ENCODE measurements at places on chromosomes 1 and 21.
A peak's percentile ranks its signal among the peaks of the same experiment; 100 is the strongest.

DNA sequence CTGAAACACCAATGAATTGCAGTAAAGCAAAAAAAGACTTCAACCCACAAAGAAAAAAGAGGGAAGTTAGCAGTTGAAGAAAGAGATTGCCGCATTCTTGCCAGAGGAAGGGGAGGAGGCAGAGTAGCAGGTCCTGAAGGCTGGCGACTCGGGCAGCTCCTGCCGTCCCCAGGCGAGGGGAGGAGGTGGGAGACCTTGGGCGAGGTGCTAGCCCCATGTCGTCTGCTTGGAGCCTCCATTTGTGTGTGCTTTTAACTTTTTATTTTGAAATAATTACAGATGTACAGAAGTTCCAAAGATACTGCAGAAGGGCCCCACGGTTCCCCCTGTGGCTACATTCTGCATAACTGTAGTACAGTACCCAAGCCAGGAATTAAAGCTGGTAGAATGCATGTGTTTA, 6.7 kb downstream of the TRPM2 start:
- no peak for DNase-seq

- DNase-seq = no peak
Observed at GRCh38 chr1:88888750-88889149, 2.6 kb downstream of the GTF2B start.

DNA sequence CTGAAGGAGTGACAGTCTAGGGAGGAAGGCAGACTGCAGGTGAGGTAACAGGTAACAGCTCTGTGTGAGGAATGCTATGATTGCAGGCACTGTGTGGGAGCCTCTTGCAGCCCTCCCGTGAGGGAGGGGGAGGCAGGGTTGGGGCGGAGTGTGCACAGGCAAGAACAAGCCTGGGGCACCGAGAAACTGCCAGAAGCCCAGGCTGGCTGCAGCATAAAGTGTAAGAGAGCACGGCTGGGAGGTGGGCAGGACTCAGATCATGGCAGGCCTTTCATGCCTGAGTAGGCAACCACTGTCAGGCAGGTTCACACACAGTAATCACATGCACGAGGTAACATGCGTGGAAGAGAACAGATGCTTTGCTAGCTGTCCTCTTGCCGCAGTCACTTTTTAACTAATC, 11.3 kb upstream of the RHEX start:
- no peak for DNase-seq

DNA sequence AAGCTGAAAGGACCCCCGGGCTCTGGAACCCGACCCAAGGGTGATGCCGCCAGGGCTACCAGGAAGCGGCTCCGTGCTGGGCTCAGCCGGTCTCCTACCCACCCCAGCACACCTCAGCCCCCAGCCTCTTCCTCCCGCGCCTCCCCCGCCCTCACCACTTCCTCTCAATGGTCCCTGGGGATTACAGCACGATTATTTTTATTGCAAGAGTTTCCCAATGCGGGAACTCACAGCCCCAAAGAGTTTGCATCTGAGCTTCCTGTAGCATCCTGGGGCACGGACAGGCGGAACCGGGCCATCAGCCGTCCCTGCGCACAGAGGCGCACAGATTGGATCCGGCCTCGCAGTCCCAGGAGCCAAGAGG, 8.7 kb upstream of the SLX9 start:
- no peak for DNase-seq

GRCh38 chr1:89624314-89624713, 8.6 kb upstream of the LRRC8C start:
- DNase-seq = no peak

DNA sequence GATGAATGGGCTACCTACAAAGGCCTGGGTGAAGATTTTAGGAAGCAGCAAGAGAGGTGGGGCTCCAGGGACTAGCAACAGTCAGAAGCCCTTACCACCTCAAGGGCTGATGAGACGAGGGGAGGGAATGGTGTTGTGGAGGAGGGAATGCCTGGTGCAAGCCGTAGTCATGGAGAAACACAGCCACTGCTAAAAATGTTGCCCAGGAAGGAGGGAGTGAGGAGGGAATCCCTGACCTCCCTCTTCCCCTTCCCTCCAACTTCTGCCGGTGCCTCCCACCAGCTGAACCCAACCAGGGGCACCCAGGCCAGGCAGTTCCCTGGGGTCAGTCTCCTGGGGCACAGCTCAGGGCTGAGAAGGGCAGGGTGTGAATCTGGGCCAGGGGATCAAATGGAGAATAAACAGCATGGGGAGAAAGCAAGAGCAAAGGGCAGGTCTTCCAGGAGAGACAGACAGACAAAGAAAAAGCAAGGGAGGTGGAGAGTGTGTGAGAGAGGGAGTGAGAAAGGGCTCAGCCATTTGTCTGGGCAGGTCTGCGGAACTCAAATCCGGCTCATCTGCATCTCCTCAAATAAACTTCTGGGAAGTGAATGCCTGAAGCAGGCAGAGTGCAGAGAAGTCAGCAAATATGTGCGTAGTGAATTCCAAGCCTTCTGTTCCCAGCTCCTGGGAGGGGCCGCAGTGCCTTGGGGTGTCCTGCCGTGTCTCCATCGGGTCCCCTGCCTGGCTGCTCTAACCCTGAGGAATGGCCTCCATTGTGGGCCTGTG, 27.1 kb upstream of the POU3F1 start:
- DNase-seq = no peak

DNA sequence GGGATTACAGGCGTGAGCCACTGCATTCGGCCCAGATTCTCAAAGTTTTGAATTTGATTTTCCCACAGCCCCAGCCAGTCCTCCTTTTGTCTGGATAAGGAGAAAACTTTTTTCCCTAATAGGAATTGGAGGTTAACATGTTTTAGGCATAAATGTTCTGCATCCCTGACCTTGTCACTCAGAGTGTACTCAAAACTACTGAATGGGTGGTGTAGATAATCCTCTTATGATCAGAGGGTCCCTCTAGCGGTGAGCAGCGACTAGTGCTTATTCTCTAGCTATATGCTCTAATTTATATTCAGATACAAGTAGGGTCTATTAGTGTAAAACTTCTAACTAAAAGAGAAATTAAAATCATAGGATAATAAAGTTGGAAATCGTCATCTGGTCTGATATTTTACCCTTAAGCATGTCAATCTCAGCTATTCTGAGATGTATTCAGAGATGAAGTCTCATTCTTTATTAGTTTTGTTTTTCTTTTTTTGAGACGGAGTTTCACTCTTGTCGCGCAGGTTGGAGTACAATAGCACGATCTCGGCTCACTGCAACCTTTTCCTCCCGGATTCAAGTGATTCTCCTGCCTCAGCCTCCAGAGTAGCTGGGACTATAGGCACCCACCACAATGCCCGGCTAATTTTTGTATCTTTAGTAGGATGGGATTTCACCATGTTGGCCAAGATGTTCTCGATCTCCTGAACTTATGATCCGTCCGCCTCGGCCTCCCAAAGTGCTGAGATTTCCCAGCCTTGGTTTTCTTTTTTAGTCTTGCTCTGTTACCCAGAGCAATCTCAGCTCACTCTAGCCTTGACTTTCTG, 2.7 kb upstream of the PSMD4 start:
- peak; percentile 22 for DNase-seq

GRCh38 chr1:2053217-2053616, 3.0 kb downstream of the PRKCZ start:
- DNase-seq = no peak

DNA sequence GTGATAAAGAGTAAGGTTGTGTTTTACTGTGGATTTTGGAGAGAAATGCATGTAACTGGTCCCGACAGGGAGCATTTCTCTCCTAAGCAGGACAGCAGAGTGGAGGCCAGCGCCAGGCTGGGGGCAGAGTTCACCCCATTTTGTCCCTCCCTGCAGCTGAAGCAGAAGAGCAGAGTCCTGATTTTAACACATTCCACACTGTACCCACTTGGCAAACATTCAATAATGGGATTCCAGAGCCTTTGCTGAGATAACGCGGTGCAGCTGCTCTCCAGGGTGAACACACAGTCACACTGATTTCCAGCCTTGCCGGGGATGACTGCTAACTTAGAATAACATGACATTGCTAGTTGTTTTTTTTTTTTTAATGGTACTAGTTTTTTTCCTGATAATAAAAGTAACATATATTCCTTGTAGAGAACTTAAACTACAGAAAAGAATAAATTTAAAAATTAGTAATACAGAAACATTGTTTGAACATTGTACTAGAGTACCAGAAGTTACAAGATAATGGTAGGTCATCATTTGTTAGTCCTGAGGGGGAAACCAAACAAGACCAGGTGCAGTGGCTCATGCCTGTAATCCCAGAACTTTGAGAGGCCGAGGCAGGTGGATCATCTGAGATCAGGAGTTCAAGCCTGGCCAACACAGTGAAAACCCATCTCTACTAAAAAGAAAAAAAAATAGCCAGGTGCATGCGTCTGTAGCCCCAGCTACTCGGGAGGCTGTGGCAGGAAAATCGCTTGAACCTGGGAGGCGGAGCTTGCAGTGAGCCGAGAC, 77.2 kb downstream of the SCCPDH start:
- no peak for DNase-seq

DNA sequence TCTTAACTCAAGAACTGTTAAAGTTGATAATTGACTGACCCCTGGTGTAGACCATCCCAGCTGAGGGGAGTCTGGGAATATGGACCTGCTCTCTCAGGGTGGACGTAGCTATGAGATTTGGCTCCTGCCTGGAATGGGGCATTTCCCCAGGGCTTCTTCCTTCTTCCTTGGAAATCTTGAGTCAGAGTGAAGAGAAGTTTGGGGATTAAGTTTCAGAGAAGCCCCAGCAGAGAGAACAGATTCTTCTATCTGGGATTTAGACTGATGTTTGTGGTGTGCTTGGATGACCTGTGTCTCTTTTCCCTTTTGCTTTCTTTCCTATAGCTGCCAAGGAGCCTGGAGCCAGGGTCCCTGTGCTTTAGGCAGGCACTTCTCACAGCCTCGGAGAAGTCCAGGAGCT, 13.2 kb downstream of the AKR1A1 start:
- DNase-seq = no peak

- no peak for DNase-seq
Observed at GRCh38 chr1:117572546-117572945, 33.3 kb upstream of the TENT5C start.

DNA sequence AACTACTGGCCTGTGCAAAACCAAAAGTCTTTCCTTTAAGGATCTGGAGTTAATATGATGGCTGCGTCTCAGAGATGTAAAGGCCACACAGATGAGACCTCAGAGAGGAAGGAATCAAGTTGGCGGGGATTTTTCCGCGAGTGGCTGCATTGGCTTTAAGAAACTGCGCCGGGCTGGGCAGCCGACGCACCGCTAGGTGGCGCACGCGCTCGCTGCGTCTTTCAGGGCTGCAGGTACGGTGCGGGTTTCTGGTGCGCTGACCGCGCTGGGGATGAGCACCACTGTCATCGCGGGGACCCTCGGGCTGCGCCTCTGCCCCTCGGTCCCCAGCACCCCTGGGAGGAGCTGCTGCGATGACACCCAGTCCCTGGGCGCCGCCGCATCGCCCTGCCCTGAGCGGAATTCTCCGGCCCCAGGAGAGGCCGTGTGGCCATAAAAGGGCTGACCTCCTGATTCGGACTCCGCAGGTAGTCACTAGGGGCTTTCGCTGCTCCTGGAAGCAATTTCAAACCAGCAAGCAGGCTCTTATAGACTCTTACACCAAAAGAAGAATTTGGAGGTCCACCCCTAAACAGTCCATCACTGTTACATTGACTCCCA, 241.0 kb downstream of the KCNJ6 start:
- DNase-seq = peak; percentile 13

GRCh38 chr1:115241309-115241708, 96.7 kb downstream of the NGF start:
- DNase-seq = no peak

DNA sequence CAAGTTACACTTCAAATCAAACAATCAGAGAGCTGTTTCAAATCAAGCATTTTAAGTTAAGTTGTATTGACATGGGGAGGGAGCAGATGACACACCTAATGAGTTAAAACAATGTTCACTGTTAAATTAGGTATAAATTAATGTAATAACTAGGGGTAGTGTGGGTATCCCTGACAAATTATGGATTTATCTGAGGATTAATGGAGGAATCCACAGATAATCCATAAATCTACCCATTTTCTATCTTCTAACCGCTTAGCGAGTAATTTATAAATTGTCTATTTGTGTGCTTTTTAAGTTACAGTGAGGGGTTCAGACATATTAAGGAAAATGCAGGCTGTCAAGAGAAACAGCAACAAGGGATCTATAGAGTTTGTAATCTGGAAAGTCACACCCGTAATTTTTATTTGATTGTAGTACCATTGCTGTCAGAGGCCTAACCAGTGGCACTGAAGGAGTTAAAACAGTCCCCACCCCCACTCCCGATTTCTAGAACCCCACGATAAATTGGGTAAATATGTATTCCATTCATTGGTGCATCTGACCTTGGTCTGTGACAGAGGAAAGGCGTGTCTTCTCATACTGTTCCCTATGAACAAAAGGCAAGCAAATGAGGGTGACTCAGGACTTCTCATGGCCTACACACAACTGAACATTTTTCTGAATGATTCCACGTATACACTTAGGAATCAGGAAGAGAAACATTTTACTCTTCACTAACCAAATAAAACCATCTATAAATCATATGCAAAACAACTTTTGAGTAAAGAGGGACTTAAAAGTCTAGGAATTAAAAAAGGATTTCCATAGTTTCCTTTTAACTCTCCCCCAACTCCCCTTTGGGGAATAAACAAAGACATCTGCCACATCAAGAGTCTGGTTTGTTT, 7.4 kb downstream of the IRF2BP2 start:
- DNase-seq = no peak

DNA sequence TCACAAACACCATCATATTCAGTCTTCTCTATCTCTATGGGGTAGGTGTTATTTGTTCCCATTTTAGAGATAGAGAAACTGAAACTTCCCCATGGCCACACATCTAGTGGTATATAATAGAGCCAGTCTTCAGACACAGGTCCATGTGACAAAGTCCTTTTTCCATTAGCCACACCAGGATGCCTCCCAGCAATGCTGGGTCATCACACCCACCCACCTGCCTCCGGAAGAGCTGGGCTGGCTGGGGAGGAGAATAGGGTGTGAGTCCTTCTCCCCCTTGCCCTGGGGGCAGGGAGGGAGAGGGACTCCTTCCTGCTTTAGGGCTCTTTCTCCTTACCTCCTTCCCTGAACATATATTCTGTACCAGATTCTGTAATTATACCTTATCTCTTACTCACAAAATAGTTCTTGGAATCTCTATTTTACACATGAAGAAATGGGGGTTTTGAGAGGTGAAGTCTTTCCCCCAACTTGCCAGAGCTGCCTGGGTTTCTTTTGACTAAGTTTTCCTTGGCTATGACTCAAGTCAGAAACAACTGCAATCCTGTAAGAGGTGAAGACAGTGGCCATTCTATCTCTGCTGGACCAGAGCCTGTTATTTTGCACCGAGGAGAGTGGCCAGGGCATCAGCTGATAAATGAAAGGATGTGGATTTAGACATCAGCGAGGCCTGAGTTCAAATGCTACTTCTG, 30.0 kb downstream of the SOX13 start:
- no peak for DNase-seq

GRCh38 chr1:69991644-69992043, 213.7 kb downstream of the LRRC40 start:
- no peak for DNase-seq
